HEK293T (cell line): ENCODE measurements at places on chromosomes 7 and 10.

GRCh38 chr10:97721871-97722780 is 8.6 kb downstream of the MARVELD1 start:
- DNase-seq: no peak

DNA sequence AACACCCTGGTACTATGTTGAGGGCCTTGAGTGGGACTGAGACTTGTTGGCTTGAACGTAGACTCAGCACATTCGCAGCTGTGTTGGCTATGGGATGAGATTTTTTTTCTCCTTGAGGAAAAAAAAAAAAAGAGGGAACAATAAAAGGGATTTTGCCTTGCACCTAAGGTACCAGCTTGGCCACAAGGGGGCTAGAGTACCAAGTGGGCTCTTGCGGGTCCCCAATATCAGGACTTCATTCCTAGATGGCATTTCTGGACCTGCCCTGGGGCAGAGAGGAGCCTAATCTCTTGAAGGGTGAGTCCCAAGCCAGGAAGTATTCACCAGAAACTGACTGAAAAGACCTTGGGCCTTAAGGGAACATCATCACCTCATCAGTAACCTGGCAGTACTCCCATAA is 1083.6 kb upstream of the PHF14 start:
- no peak for DNase-seq

DNA sequence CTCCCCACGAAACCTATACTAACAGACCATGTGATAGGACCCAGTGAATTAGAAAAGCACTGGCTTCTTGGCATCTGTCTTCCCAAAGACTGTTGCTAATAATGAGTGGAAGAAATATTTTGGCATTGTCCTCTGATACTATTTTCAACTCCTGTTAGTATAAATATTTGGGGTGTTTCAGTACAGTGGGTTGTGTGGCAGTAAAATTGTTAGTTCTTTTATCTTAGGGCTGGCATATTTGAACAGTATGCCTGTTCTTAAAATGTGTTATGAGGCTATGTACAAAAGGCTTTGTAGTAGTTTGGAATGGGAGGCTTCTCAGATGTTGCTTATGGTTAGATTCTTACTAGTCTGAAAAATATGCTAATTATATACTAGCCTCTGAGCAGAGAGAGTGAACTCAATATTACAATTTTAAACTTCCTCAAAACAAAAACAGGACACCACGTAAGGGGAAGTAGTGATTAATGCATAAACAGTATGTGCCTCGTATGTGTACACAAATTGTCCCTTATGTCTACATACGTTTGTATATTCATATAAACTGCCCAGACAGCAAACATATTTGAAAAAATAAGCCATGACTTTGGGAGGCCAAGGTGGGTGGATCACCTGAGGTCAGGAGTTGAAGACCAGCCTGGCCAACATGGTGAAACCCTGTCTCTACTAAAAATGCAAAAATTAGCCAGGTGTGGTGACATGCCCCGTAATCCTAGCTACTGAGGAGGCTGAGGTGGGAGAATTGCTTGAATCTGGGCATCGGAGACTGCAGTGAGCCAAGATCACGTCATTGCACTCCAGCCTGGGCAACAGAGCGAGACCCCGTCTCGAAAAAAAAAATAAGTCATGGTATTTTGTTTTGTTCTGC is 115.4 kb downstream of the ARID5B start:
- no peak for DNase-seq

DNA sequence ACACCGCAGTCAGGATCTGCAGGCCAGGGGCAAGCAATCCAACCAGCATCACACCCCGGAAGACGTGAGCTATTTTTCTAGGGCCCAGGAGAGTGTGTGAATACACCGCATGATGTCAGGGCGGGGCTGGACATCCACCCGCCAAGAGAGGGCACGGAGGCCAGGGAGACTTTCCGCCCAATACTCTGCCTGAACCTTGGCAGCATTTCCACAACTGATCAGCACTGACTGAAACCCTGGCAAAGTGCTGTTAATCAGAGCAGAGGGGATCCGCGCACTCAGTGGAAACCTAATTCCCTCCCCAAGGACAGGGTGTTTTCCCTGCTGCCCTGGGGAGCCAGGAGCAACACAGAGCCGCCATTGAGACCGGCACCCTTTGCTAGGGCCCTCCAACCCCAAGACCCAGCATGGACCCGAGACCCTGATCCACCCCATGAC is 8.2 kb downstream of the MAD1L1 start:
- no peak for DNase-seq

- DNase-seq: no peak
Measured at GRCh38 chr10:69352569-69353264, 64.0 kb downstream of the TACR2 start.

- DNase-seq: no peak
Measured at GRCh38 chr7:135428879-135429278, 81.0 kb downstream of the CNOT4 start.

GRCh38 chr10:130466271-130466997 is 330.2 kb downstream of the GLRX3 start:
- DNase-seq: no peak

- no peak for DNase-seq
Measured at GRCh38 chr10:76155961-76156360, 724.5 kb downstream of the LRMDA start.

GRCh38 chr7:69612981-69613380 is 14.7 kb downstream of the AUTS2 start:
- no peak for DNase-seq

- DNase-seq: no peak
Measured at GRCh38 chr7:52635021-52635420, 400.4 kb upstream of the POM121L12 start.

GRCh38 chr10:4602764-4603491 is 223.1 kb upstream of the AKR1E2 start:
- no peak for DNase-seq

DNA sequence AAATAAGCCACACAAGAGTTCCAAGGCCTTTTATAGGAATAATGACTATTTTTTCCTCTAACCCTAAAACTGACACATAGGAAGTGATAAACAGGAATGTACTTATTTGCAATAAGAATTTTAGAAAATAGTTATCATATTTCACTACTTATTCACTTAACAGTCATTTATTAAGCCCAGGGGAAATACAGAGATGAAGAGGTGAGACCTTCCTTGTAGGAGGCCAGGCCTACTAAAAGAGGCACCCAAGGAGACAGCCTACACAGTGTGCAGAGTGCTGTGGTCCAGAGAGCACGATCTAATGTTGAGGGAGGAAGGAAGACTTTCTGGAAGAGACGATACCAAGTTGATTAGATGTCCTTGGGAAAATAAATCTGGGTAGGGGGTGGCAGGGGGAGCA is 45.0 kb upstream of the PPP1R3C start:
- no peak for DNase-seq

DNA sequence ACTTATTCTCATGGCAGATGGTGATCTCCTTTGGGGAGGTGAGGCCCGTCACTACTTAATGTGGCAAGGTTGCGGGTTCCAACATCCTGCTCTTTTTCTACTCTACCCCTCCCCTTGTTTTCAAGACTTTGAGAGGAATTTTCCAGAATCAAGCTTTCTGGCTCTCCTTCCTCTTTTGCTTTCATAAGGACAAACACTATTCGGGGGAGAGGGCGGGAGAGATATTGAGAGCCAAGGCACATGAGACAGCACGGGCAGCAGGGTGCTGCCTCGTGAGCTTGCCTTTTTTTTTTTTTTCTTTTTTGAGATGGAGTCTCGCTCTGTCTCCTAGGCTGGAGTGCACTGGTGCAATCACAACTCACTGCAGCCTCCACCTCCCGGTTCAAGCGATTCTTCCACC is 6.9 kb upstream of the PFKFB3 start:
- DNase-seq: no peak

- DNase-seq: no peak
Measured at GRCh38 chr7:30322271-30323005, 38.0 kb downstream of the ZNRF2 start.

- no peak for DNase-seq
Measured at GRCh38 chr10:3761021-3761686, 23.9 kb downstream of the KLF6 start.

DNA sequence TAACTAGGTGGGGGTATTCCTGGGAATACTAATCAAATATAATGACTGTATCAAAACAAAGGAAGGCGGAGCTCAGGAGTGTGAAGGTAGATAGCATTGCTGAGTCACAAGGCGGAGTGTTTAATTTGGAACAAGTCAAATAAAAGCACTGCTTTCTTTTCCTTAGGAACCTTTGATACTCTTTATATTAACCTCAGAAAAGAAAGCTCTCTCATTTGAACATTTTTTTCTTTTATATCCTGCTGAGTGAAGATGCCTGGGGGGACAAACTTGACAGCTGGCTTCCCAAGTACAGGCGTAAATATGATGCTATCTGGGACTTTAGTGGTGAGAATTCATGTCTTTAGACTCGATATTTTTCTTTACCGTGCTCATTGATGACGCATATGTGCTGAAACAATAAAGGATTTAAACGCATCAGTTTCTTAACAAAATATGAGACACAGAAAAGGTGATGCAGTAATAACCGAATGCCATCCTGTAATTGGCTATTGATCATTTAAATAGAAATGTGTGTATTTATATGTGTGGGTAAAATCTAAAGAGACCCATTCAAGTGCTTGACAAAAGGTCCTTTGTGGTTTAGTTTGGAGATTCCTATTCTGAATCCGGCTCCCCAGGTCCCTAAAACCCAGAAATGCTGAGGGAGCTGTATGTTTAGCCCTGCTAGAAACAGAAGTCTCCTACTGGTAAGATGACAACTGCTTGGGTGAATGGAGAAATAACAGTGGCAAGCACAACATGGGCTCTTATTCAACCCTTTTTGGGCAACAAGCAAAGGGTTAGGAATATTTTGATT is 102.7 kb downstream of the PRTFDC1 start:
- DNase-seq: no peak

- peak; percentile 26 for DNase-seq
Measured at GRCh38 chr10:70232155-70232858, 922 bp downstream of the PPA1 start.
